ENCODE measurements at places on chromosomes 13 and 19.
A peak's percentile ranks its signal among the peaks of the same experiment; 100 is the strongest.

DNA sequence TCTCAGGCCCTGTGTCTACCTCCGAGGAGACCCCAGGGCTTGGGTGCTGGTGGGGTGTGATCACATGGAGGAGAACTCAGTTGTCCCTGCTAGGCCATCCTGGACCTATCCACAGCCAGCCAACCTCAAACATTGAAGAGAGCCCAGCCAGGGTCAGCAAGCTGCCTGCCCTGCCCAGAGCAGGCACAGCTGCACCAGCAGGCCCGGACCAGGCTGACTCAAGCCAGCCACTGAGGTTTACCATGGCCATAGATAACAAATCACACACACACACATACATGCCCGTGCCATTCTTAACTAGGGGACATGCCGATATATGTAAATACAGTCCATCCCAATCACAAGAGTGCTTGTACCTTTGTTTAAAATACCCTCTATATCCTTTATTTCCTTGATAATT lies 8.1 kb downstream of the ARHGEF7 start:
- DNase-seq: no peak

DNA sequence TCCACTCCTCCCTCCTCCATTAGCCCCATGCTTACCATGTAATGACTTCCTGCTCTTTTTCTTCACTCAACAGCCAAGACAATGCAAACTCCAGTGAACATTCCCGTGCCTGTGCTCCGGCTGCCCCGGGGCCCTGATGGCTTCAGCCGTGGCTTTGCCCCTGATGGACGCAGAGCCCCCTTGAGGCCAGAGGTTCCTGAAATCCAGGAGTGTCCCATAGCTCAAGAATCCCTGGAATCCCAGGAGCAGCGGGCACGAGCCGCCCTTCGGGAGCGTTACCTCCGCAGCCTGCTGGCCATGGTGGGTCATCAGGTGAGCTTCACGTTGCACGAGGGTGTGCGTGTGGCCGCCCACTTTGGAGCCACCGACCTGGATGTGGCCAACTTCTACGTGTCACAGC lies 2.9 kb upstream of the PPP1R37 start:
- no peak for DNase-seq

DNA sequence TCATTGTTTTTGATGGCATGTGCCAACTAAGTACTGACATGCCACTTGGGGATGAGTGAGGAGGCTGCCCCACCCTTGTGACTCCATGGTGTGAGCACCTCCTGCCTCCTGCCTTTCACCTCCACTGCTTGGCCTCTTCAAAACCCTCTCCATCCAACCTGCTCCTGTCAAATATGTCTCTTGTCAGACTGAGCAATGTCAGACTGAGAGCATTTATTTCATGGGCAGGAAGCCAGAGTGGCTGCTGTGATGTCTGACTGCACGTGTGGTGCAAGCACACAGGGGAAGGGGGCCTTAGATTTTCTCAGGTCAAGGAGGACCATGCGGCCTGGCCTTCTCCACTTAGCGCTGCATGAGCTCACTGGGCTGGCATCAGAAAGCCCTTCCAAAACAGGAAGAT lies 68.3 kb downstream of the STARD13 start:
- DNase-seq: no peak

DNA sequence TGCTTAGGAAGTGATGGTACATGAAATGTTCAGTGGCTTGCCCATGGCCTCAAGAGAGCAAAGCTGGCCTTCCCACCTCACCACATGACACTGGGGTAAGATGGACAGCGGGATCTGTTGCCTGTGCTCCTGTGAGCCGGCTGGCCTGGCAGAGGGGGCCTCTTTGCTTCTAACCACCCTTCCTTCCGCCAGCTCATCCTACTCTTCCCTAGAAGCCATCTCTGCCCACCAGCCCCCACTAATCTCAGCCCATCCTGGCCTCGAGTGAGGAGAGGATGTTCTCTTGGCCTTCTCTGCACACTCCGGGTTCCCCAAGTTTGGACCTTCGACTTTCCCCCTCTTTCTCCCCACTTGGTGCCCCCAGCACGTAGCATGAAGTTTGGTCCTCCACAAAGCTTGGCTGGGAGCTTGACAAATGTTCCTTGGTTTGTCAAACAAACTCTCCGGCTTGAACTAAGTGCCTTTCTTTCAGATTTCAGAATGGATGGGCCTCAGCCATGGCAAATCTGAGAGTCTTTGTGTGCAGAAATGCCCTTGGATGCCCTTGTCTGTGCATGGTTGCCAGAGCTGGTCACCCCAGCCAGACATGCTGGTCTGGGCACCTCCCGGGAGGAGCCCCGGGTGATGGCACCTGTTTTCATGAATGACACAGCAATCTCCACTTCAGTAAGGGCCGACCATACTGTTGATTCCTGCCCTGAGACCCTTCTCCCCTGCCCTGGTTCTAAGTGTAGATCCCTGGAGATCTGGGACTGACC lies 145.5 kb downstream of the URI1 start:
- no peak for DNase-seq

- DNase-seq: no peak
Observed at GRCh38 chr13:43401361-43401760, 378.0 kb downstream of the DNAJC15 start.

DNA sequence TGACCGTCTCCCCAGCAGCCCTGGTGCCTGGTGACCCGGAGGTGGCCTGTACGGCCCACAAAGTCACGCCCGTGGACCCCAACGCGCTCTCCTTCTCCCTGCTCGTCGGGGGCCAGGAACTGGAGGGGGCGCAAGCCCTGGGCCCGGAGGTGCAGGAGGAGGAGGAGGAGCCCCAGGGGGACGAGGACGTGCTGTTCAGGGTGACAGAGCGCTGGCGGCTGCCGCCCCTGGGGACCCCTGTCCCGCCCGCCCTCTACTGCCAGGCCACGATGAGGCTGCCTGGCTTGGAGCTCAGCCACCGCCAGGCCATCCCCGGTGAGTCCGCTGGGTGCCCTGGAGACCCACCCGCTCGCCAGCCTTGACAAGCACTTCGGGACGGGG lies 2.2 kb downstream of the MADCAM1 start:
- DNase-seq: no peak

- DNase-seq: no peak
Observed at GRCh38 chr13:65631078-65631477, 1599.1 kb downstream of the PCDH9 start.

GRCh38 chr19:16849168-16849567 lies 20.0 kb downstream of the SIN3B start:
- DNase-seq: no peak

GRCh38 chr13:22960827-22961226 lies 220.0 kb upstream of the SGCG start:
- no peak for DNase-seq

GRCh38 chr13:43805681-43806128 lies 18.9 kb upstream of the ENOX1 start:
- no peak for DNase-seq

DNA sequence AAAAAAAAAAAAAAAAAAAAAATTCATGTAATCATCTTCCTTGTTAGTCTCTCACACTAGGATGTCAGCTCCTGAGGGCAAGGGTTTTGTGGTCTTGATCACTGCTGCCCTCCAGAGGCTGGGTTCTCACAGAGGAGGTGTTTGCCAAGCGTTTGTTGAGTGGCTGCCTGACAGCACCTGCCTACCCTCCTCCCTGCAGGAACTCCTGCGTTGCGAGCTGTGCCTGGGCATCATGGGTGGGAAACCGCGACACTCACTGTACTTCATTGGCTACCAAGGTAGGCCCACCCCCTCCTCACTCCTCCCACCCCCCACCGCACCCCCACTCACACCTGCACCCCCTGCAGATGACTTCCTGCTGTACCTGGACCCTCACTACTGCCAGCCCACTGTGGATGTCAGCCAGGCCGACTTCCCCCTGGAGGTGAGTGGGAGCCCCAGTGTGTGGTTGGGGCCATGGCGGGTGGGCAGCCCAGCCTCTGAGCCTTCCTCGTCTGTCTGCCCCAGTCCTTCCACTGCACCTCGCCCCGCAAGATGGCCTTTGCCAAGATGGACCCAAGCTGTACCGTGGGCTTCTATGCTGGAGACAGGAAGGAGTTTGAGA lies 8.1 kb downstream of the ATG4D start:
- DNase-seq: peak; percentile 63

DNA sequence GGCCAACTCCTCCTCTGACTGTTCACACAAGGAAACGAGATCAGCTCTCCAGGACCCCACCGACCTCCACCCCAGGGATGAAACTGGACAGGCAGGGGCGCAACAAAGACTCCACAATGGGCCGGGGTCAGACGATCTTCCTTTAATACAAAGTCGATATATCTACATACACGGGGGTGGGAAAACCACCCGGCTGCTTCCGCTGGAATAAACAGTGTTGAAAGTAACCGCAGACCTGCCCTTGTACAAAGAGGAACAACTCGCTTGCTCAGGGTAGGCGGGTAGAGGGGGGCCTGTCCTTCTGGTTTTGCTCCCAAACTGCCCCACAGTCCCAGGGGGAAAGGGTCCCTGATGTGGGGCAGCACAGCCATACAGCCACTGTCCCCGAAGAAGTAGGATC lies 135.2 kb downstream of the PTPRS start:
- DNase-seq: no peak

GRCh38 chr19:46868025-46868802 lies 7.4 kb downstream of the ARHGAP35 start:
- no peak for DNase-seq

- DNase-seq: no peak
Observed at GRCh38 chr13:50122455-50122854, 107.2 kb downstream of the KCNRG start.

DNA sequence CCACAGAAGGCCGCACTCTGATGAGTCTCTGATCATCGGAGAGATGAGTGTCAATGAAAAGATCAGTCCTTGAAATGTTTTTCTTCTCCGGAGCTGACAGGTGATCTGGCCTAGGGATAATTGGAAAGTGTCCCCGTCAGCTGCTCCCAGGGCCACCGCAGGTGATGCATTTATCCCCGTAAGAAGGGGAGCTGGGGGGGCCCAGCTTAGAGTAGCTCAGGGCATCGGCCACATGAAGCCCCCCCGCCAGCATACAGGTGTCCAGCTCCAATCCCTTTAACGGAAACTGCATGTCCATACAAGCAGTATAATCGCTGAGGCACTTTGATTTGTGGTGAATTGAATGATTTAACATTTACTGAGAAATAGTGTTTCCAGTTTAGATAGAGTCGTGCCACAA lies 27.7 kb downstream of the ATP4B start:
- no peak for DNase-seq

DNA sequence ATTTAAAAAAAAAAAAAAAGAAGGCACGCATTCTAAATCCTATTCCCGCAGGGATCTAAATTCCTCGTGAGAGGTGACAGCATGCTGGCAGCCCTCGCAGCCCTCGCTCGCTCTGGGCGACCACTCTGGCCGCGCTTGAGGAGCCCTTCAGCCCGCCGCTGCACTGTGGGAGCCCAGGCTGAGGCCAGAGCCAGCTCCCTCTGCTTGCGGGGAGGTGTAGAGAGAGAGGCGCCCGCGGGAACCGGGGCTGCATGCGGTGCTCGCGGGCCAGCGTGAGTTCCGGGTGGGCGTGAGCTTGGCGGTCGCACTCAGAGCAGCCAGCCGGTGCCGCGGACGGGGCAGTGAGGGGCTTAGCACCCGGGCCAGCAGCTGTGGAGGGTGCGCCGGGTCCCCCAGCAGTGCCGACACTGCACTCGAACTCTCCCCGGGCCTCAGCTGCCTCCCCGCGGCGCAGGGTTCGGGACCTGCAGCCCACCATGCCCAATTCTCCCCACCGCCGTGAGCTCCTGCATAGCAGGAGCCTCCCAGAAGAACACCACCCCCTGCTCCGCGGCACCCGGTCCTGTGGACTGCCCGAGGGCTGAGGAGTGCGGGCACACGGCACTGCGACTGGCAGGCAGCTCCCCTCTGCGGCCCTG lies 553.9 kb downstream of the LMO7 start:
- no peak for DNase-seq

DNA sequence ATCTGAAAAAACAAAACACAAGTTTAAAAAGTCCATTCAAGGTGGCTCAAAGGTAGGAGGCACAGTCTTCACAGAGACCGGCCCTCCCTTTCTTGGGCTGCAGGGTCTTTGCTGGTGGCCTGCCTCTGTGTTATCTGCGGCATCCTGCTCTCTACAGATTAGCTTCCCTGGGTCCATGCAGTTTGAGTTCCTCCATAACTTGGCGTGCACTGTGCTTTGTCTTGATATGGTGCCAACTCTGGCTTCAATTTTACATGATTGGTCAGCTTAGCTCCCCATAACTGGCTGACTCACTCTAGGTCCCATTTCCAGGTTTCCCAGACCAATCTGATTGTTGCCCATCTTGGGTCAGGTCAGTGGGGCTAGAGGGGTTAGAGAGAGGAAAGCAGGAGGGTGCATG lies 41.8 kb downstream of the TPT1 start:
- DNase-seq: no peak

DNA sequence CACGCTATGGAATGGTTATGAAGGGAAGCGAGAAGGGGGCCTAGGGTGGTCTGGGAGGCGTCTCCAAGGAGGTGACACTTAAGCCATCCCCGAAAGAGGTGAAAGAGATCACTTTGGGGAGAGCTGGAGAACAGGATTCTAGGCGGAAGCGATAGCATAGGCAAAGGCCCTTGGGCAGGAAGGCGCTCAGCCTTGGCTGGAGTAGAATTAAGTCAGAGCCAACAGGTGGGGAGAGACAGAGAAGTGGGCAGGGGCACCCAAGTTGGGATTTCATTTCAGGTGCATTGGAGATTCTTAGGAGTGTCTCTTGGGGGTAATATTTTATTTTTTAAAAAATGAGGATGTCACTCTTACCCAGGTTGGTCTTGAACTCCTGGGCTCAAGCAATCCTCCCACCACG lies 9.6 kb downstream of the SNRPD2 start:
- no peak for DNase-seq

DNA sequence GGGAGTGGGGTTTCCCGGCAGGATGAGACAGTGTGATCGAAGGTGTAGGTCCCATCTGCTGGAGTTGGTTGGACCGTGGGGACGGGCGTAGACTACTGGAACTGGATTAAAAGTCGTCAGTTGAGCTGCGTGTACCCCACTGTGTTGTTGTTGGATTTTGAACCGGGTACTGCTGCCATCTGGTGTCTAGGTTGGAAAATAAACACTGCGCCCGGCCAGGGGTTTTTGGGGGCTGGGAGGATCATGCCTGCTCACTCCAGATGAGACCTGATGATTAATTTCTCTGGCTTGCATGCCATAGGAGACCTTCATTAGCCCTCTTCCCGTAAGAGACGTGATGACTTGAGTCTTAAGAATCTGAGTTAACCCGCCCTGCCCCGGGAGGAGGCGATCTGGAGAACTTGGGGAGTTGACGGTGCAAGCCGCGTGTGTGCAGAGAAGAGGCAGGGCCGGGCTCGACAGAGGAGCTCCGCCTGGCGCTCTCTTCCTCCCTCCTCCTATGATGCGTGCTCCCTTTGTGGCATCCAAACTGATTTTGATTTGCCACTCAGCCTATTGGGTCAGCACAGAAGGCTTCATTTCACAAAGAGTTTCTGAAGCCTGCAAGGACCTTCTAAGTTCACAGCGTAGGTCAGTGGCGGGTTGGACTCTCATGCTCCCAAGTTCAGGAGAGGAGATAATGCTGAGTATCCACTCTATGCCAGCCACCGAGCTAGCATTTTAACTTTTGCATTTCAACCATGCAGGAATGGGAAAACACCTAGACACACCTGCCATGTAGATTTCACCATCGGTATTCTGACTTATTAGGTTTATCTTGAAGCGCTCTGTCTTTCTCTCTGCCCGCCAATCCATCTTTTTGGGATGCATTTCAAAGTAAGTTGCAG lies 2.7 kb downstream of the UHRF1 start:
- DNase-seq: peak; percentile 76

Data from activated CD4-positive, alpha-beta memory T cell treated with anti-CD3 and anti-CD28 coated beads, Interleukin-2, amount 10 ng/mL, durations not matched to agents 7 days and 5 days (primary cell).